ENCODE measurements at places on chromosomes 16 and 17.

DNA sequence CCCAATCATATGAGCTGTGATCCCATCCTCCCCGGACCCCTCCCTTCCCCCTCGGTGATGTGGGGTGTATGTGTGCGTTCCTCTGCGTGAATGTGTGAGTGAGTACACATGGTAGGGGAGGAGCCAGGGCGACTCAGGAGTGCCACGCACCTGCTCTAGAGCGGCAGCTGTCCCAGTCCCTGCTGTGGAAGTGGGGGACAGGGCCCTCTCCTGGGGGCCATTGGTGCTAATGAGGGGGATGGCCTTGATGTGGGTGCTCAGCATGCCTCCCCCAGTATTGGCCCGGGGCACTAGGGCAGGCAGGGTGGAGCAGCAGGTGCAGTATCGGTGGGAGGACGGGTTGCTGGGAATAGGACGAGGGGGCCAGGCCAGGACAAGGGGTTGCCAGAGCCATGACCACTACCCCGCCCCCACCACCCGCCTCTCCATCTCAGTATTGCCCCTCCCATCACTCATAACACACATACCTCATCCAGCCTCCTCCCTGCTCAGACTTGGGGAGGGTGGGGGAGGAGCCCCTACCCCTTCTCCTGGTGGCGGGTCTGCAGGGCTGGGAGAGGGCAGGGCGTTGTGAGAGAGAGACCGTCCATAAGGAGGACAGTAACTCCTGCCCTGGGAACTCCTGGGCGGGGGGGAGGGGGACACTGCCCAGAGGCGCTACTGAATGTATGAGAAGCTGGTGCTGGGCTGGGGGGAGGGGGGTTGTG, 8.5 kb downstream of the NR1D1 start:
- peak; percentile 39 for DNase-seq

DNA sequence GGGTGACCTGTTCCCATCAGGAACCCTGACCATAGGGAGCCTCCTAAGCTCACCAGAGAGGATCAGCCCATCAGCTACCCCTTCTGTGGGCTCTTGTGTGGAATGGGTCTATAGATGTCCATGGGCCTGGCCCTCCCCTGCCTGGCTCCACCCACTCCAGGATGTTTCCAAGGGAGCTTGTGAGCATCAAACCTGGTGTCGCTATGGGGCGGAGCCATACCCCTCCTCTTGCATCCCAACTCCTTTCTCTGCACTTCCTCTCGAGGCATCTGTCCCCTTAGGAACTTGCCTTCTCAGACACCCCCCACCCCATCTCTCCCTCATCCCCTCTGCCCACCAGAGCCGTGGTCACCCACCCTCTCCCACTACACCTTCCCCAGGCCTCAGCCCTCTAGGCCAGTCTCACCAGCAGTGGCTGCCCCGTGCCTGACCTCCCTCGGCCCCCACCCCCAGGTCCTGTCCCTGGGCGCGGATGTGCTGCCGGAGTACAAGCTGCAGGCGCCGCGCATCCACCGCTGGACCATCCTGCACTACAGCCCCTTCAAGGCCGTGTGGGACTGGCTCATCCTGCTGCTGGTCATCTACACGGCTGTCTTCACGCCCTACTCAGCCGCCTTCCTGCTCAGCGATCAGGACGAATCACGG, 10.4 kb downstream of the KCNH6 start:
- DNase-seq: no peak

GRCh38 chr17:11935734-11936406, 61.4 kb downstream of the ZNF18 start:
- peak; percentile 91 for DNase-seq

- DNase-seq: no peak
These were observed 14.2 kb upstream of the RHBDF2 start for GRCh38 chr17:76515274-76515949.

DNA sequence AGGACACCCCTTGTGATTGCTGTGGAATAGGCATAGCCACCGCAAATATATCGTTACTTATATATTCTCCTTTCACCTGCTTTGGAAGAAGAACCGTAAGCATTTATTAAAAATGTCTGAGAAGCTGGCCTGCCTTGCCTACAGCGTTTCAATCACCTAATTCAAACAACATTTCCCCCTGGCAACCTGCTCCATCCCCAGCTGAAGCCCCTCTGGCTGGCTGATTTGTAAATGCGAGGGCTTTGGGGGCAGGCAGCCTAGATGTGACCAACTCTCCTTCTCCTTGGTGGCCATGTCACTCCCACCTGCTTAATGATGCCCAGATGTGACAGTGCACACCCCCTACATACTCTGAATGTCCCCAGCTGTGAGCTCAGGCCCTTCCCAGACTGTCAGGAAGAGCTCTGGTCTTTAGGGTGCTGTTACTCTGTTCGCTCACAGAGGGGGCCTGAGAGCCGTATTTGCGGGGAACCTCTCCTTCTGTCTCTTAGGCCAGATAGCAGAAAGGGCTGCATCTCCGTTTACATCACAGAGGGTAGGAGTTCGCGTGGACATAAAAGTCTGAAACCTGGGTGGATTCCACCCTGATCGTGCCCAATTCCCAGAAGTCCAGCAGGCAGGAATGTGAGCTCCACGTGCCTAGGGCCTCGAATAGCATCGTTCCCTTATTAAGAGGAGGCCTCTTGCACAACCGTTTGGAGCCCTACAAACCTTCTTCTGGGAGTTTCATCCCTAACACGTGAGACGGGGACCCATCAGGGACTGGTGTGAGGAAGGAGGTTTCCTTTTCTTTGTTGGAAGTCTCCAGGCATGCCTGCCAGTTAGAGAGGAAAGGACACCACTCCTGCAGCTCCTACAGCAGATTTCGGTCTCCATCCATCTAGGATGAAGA, 2.4 kb upstream of the SDK2 start:
- peak; percentile 81 for DNase-seq

DNA sequence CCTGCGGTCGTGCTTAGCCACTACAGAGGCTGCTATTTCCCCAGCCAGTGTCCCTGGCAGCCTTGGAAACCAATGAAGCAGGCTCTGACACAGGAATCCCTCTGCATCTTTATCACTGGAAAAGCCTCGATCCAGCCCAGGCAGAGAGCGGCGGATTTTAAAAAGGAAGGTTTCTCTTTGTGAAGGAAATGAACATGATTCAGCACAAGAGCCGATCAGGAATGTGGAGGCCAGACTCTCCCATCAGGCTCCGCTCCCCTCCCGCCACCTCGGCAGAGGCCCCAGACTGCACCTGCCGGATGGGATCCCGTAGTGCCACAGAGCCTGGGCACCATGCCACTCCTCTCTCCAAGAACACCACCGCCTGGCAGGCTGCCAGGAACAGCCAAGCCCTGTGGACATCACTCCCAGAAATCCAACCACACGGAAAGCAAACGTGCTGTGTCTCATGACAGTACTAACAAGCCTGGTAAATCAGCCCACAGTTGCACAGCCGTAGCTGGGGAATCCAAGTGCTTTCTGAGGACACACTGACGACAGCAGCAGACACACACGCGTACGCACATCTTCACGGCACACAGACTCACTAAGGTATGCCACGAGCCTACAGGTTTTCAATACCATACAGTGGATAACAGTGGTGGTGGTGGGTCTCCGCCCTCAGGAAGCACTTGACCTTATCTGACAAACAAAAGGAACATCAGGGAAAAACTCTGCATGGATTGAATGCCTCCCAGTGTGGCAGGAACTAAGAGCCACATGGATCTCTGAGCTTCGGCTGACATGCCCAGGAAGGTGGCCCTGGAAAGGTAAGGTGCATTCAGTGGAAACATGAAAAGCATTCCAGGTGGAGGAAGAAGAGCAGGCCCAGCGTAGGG, 5.4 kb downstream of the LRRC75A start:
- DNase-seq: peak; percentile 70

GRCh38 chr16:63312346-63312745, 1276.1 kb upstream of the CDH8 start:
- DNase-seq: no peak

DNA sequence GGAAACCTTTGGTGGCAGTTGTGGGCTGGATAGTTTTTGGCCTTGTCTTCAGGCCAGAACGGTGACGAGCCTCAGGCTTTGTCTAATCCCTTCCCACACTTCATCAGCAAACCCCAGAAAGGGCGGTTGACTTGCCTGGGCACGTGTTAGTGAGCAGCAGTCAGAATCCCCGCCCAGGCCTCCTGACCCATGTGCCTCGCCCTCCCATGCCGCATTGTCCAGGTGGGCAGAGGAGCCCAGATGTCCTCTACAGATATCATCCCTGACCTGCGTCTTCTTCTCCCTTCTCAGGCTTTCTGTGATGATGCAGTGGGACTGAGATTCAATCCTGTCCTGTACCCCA, 82.5 kb downstream of the OR1D5 start:
- no peak for DNase-seq

DNA sequence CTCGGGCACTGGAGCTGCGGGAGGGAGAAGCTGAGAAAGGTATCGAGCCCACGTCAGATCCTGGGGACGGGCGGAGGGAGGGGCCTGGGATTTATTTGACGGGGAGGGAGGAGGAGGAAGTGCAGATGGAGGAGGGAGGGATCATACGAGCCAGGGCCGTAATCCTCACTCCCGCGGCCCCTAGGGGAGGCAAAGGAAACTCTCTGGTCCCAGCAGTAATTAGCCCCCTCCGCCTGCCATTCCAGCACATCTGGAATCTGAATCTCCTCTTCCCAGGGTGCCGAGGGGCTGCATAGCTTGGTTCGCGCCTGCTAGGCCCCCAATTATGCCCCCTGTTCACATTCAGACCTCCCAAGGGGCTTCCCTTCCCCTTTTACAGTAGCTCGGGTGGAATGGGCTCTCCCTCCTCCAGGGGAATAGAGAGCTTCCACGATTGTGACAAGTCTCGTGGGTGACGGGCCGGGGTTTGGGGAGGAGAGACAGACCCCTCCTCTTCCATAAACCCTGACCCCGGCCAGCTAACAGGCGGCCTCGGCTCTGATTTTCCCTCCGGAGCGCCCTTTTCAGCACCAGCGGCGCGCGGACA, at the start of gene SEZ6L2:
Gene SEZ6L2 (minus strand): TSS at position 35 of the 586 bp plus-strand sequence. CDS start 531 bp downstream, outside the sequence.
- peak; percentile 92 for DNase-seq

DNA sequence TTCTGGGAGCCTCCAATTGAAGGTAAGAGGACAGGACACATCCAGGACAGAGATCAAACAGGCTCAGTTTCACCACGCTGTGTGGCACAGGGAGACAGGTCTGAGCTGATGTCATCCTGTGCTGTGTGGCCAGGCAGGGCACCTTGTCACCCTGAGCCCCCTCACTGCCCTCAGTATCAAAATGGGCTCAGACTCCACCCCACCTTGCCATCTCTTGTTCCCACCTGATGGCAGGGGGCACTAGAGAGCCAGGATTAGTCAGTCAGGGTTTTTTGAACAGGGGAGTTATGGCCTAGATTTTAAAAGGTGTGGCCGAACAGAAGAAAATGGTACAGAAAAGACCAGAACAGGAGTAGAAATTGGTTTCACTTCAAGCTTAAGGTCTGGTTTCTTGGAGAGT, 2.6 kb downstream of the KAT2A start:
- DNase-seq: no peak

GRCh38 chr17:69060822-69061221, at the start of gene ABCA9:
ABCA9 (minus strand) TSS chr17:69060927; CDS start chr17:69051126, 9,801 bp downstream.
- DNase-seq: peak; percentile 78

DNA sequence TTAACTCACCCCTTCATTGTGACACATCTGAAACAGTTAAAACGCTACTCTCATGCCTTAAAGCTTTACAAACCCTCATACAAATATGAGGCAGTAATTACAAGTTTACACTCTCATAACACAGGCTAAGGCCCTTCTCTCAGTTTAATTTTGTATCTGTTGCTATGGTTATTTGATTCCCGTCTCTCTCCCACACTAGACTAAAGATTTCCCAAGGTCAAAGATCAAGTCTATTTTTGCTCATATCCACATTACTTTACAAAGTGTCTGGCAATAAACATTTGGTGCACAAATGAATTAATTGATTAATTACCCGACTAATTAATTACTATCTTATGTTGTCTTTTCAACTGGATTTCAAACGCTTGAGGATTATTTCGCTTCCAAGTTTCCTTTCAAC, 86.4 kb upstream of the MYOCD start:
- DNase-seq: no peak

DNA sequence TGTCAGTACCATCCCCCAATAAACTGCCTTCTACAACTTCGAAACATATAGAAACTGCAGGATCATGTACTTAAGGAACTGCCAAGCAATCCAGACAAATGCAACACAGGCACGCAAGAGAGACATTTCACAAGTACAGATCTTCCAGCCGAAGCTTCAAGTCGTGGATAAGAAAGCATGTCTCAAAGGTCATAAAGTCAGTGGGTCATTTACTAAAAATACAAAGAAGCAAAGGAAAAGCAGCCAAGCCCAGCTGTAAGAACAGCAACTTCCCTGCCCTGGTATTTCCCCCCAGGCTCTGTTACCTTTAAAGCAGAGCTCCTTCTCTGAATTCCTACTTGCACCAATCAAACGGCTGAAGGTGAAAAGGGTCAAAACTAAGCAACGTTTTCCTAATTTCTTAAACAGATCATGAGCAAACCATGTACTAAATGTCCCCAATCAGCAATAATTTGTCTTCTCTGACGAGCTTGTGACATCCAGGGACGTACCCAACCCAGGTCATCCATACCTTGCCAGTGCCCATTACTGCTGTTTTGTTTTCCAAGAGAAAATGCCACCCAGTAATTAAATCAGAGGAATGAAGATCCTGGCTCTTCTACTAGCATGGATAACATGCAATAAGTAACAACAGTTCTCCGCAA, 1.7 kb downstream of the AKTIP start:
- DNase-seq: no peak

- DNase-seq: no peak
These were observed 5.2 kb upstream of the MT1E start for GRCh38 chr16:56620339-56620897.

DNA sequence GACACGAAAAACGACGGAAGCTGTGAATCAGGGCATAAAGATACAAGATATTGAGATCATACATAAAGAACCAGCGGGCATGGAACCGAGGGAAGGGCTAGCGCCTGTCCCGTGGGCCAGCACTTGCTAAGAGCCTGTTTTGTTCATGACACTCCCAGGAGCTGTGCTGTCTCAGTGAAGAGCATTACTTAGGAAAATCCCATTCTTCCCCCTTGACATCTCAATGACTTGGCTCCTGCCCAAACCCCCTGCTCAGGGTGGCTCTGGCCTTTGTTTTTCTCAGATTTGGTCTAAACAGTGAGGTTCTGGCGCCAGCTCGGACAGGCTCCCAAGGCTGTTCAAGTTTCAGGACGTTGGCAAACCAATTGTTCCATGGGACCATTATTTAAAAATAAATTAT, 79.1 kb upstream of the SEC14L1 start:
- DNase-seq: no peak
